ENCODE measurements at places on chromosomes 7 and 10. TPM values are rescaled to one million over a fixed set of nuclear protein-coding genes. Genes with fewer than 3 reads are reported as not detected.
A peak's percentile ranks its signal among the peaks of the same experiment; 100 is the strongest.

- H3K4me3 ChIP-seq = no peak overlapping the region
- H3K36me3 ChIP-seq = no peaks in the 10 kb centered on the region
- H3K27ac ChIP-seq = no peak overlapping the region
Measured at GRCh38 chr7:82056282-82056681, 286.4 kb upstream of the HGF start.

DNA sequence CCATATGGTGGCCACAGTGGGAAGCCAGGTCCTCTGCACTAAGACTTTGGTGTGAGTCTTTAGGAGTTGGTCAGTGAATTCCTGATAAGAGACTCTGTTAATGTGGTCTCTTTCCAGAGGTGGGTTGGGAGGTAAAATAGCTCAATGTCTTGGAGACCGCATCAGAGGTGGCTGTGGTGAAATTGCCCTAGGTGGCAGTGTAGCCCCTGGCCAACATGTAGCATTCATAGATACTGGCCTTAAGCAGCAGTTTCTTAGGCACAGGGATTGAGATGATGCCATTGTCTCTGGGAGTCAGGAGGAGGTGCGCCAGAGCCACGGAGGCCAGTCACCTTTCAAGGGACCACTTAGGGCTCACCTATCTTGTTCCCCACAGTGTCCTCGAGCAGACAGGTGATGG lies 202.8 kb downstream of the CREB5 start:
- no peak overlapping the region for H3K27ac ChIP-seq
- H3K4me3 ChIP-seq = no peak overlapping the region
- H3K27me3 ChIP-seq = no peaks in the 10 kb centered on the region
- H3K4me1 ChIP-seq = no peaks in the 10 kb centered on the region
- DNase-seq = peak; percentile 82

DNA sequence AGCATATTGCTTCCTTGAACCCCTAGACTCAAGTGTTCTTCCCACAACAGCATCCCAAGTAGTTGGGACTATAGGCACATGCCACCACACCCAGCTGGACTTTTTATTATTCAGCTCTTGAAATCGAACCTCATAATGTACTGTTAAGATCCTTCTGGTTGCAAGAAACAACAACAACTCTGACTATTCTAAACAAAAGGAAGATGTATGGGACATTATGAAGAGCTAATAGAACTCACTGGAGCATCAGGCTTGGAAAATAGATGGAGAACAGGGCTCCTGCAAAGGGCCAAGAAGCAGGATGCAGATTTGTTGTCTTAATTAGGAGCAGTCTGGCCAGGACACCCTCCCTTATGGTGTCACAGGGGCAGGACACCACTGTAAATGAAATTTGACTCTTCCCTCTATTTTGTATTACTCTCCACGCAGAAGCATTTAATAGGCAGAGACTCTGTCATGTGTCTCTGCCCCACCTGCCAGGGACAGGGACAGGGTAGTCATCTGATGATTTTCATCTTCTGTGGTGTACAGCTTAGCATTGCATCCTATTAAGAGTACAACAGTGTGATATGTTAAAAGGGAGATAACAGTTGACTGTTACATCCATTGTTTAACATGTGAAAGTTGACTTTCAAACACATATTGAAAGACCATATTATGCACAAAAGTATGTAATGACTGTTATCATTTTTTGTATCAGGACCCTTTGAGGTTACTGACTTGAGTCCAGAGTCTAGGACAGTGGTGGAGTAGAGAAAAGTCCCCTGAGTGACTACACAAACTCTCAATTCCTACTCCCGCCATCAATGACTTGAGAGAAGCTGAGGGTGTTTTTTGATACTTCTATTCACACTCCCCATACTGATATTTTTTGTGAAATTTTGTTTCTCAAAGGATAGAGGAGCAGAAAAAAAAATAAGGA lies 157.3 kb downstream of the LRRC4 start:
- H3K4me1 ChIP-seq = no peaks in the 10 kb centered on the region
- no peak for DNase-seq
- peaks cover 9% of the 10 kb centered on the region for H3K36me3 ChIP-seq
- no peak overlapping the region for H3K27ac ChIP-seq
- no peaks in the 10 kb centered on the region for H3K27me3 ChIP-seq
- H3K4me3 ChIP-seq = no peak overlapping the region

DNA sequence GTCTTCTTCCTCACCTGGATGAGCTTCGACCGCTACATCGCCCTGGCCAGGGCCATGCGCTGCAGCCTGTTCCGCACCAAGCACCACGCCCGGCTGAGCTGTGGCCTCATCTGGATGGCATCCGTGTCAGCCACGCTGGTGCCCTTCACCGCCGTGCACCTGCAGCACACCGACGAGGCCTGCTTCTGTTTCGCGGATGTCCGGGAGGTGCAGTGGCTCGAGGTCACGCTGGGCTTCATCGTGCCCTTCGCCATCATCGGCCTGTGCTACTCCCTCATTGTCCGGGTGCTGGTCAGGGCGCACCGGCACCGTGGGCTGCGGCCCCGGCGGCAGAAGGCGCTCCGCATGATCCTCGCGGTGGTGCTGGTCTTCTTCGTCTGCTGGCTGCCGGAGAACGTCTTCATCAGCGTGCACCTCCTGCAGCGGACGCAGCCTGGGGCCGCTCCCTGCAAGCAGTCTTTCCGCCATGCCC lies 4.3 kb downstream of the GPER1 start:
- H3K27ac ChIP-seq = no peak overlapping the region
- no peak overlapping the region for H3K4me3 ChIP-seq
- peaks cover 7% of the 10 kb centered on the region for H3K4me1 ChIP-seq
- H3K36me3 ChIP-seq = no peaks in the 10 kb centered on the region

Gene DIP2C
- 13.7 TPM for total RNA-seq

DNA sequence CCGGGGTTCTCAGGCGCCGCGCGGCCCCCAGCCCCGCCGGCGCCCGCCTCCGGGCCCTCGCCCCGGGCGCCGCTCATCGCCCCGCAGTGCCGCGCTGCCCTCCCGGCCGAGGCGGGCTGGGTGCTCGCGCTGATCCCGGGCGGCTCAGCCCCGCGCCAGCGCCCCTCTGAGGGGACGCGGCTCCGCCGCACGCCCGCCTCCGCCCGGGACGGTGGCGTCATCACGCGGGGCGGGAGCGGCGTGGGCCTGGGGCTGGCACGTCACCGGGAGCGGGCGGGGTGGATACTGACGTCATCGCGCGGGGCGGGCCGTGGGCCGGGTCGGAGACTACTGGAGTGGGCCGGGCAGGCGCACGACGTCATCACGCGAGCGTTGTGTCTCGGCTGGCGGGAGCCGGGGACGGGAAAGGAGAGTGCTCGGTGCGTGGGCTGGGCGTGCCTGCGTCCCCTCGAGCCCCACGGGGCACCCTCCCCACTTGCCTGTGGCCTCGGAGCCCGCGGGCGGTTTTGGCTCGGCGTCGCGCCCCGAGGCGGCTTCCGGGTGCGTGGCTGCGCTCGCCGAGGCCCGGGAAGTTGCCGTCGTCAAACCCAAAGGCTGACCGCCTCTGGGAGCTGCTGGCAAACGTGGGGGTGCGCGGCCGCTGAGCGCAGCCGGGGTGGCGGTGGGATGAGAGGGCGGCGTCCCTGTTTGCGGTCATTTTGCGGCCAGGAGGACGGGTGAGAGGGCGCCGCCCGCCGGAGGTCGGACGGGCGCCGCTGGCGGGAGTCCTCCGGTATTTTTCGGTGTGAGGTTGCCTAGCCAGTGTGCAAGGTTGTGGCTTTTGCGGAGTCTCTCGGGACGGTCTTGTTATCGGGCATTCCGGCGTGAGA lies at the start of gene ESYT2:
Gene ESYT2, minus strand, starts transcription at position 168 of the 869 bp plus-strand sequence. Its CDS starts 91 bp downstream, at position 77.
- H3K36me3 ChIP-seq = no peaks in the 10 kb centered on the region
- peaks cover 2% of the 10 kb centered on the region for H3K4me1 ChIP-seq

Gene NRP1
- 22.1 TPM for total RNA-seq

- DNase-seq = peak; percentile 65
- no peak overlapping the region for H3K27ac ChIP-seq
- peaks cover 32% of the 10 kb centered on the region for H3K4me1 ChIP-seq
- H3K27me3 ChIP-seq = no peaks in the 10 kb centered on the region
- H3K4me3 ChIP-seq = no peak overlapping the region
Measured at GRCh38 chr7:131602304-131602993, 46.0 kb upstream of the PODXL start.

GRCh38 chr10:43308986-43309385 lies 42.1 kb upstream of the RASGEF1A start:
- no peaks in the 10 kb centered on the region for H3K4me1 ChIP-seq
- H3K36me3 ChIP-seq = no peaks in the 10 kb centered on the region
- H3K27me3 ChIP-seq = no peaks in the 10 kb centered on the region

DNA sequence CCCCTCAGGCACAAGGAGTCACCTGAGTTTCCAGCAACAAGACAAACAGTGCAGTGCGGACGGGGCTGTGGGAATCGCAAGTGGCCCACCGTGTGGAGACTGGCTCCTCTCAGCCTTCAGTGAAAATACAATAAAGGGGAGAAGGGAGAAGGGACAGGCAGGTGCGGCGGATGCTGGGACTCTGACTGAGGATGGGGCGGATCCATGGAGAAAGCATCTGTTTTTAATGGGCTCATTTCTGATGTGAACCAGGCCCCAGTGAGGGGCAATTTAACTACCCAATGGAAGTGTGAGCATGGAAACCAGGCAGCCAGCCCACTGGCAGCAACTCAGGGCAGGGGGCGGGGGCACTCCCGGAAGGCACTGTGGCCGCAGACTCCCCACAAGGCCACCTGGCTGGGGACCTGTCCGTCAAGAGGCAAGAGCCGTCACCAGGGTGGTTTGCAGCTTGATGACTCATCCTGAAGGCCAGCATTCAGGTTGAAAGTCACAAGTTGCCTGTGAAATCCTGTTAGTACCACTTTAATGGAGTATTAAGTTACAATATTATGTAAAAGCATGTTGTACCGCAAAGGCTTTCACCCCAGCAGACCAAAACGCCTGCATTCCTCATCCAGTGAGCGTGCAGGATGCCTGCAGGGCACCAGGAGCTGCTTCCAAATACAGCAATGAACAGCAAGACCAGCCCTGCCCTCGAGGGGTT lies 476.4 kb downstream of the PTPRN2 start:
- H3K36me3 ChIP-seq = no peaks in the 10 kb centered on the region
- no peak overlapping the region for H3K4me3 ChIP-seq
- no peak overlapping the region for H3K27ac ChIP-seq

DNA sequence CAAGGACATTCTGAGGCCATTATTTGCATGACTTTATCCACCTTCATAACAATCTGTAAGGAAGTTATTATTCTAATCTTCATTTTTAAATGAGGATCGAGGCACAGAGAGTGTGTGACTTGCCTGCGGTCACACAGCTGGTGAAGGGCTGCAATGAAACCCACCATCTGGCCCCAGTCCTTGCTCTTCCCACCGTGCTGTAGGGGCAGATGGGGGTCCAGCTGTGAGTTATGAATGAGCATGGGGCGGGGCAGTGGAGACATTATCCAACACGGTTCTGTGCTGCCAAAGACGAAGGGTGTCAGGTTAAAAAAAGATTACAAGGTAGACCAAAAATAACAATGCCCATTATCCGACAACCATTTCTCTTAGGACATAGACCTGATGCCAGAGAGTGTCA lies 417.5 kb upstream of the MGMT start:
- no peak for DNase-seq
- no peaks in the 10 kb centered on the region for H3K36me3 ChIP-seq
- no peaks in the 10 kb centered on the region for H3K4me1 ChIP-seq
- H3K27me3 ChIP-seq = no peaks in the 10 kb centered on the region

DNA sequence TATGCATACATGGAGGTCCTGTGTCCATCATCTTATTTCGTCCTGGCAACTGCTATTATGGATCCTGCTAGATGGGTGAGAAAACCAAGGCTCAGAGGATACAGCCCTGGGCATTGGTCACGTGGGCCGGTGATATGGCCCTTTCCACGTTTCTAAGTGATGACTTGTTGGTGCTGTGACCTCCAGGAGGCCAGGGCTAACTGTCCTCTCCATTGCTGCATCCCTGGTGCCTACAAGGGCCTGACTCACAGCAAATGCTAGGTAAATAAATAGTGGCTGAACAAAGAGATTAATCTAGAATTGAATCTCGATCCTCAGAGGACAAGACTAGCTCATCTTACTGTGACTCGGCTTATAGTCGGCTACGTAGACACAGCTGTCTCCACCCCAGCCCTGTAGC lies 78.6 kb downstream of the FAM53B start:
- no peak overlapping the region for H3K27ac ChIP-seq
- peaks cover 4% of the 10 kb centered on the region for H3K36me3 ChIP-seq
- no peak for DNase-seq
- no peaks in the 10 kb centered on the region for H3K4me1 ChIP-seq
- H3K4me3 ChIP-seq = no peak overlapping the region
- H3K27me3 ChIP-seq = no peaks in the 10 kb centered on the region

- H3K27me3 ChIP-seq = peaks cover 45% of the 10 kb centered on the region
- H3K4me1 ChIP-seq = peaks cover 11% of the 10 kb centered on the region
- peak; percentile 77 for DNase-seq
- no peak overlapping the region for H3K4me3 ChIP-seq
Measured at GRCh38 chr10:75430000-75430763, 1.2 kb upstream of the LRMDA start.

- no peak overlapping the region for H3K4me3 ChIP-seq
- H3K4me1 ChIP-seq = no peaks in the 10 kb centered on the region
- H3K27ac ChIP-seq = no peak overlapping the region
- DNase-seq = no peak
- H3K36me3 ChIP-seq = peaks cover 80% of the 10 kb centered on the region
Measured at GRCh38 chr10:119113751-119114732, 10.1 kb downstream of the DENND10 start.

DNA sequence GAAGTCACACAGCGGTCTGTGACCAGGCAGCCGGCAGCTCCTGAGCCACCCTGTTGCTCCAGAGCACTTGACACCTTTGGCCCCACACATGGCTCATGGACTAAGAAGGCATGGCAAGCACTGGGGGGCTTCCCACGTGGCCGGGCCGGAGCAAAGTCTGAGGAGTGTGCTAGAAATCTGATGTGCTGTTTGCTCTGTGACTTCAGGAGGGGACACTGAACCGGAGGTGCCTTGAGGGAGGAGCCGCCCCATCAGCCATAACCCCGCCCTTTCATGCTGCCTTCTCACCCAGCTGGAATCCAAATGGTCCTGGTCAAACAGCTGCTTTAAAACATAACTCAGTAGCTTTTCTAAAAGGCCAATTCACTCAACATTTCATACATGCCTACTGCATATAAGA lies 33.5 kb downstream of the PROSER2 start:
- no peak overlapping the region for H3K4me3 ChIP-seq
- H3K36me3 ChIP-seq = peaks cover 24% of the 10 kb centered on the region
- DNase-seq = no peak
- no peaks in the 10 kb centered on the region for H3K27me3 ChIP-seq
- no peaks in the 10 kb centered on the region for H3K4me1 ChIP-seq

- no peak overlapping the region for H3K27ac ChIP-seq
- no peaks in the 10 kb centered on the region for H3K27me3 ChIP-seq
- no peaks in the 10 kb centered on the region for H3K4me1 ChIP-seq
- H3K36me3 ChIP-seq = no peaks in the 10 kb centered on the region
- no peak for DNase-seq
- no peak overlapping the region for H3K4me3 ChIP-seq
Measured at GRCh38 chr7:108156897-108157605, 26.9 kb upstream of the LAMB4 start.

DNA sequence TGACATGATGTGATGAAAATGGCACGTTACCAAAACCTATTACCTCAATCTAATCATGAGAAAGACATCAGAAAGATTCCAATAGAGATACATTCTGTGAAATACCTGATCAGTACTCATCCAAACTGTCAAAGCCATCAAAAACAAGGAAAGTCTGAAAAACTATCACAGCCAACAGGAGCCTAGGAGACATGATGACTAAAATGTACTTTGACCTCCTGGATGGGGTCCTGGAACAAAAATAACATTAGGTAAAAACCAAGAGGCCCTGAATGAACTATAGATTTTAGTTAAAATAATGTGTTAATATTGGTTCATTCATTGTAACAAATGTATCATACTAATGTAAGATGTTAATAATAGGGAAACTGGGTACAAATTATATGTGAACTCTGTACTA lies 113.9 kb upstream of the LRGUK start:
- H3K36me3 ChIP-seq = peaks cover 4% of the 10 kb centered on the region
- no peaks in the 10 kb centered on the region for H3K27me3 ChIP-seq
- no peak overlapping the region for H3K27ac ChIP-seq
- no peak for DNase-seq

Data from endodermal cell (in vitro differentiated cells).